ENCODE measurements at places on chromosomes 5 and 9.

DNA sequence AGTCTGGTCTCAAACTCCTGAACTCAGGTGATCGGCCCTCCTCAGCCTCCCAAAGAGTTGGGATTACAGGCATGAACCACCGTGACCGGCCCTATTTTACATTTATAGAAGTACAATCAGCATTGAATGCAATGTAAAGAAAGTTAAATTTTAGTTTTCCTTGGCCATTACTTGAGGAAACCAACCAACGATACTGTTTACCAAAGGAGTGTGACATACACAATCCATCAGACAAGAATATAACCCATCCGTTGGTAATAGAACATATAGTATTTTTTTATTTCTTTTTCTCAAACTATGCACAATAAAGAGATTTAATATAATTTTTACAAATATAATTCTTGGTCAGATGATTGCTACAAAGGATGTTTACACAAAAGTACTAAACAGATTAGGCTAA lies 63.1 kb upstream of the MOCS2 start:
- DNase-seq, result no peak

DNA sequence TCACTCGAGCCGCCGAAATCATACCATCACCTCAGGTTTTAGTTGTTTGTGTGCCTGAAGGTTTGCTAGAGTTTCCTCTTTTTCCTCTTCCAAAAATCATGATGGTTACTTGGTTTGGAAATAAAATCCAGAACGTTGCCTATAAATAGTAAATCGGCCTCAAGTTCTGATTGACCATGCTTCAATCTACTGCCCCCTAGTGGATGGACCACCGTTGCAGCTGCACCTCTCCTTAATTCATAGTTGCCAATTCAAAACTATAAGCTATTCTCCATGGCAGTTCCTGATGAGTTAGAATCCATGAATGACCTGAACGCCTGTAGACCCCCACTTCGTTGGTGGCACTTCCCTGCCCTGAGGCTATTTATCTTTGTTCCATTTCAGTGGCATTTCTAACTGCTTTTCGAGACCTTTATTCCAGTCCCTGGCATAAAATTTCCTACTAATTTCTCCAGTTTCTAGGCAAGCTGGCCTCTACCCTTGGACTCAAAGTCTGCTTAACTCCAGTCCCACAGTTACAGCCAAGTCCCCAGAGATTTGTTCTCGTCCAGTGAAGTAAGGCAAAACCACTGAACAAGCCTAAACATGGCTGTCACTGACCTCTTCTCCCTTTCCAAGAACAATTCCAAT lies 422.6 kb downstream of the EFNA5 start:
- peak; percentile 57 for DNase-seq

DNA sequence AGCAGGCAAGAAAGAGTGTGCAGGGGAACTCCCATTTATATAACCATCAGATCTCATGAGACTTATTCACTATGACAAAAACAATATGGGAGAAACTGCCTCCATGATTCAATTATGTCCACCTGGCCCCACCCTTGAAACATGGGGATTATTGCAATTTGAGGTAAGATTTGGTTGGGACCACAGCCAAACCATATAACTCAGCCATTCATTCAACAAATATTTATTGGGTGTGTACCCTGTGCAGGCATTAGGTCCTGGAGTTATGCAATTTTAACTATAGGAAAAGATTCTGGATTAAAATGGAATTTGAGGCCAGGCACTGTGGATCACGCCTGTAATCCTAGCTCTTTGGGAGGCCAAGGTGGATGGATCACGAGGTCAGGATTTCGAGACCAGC lies 124.2 kb upstream of the GAS1 start:
- no peak for DNase-seq

DNA sequence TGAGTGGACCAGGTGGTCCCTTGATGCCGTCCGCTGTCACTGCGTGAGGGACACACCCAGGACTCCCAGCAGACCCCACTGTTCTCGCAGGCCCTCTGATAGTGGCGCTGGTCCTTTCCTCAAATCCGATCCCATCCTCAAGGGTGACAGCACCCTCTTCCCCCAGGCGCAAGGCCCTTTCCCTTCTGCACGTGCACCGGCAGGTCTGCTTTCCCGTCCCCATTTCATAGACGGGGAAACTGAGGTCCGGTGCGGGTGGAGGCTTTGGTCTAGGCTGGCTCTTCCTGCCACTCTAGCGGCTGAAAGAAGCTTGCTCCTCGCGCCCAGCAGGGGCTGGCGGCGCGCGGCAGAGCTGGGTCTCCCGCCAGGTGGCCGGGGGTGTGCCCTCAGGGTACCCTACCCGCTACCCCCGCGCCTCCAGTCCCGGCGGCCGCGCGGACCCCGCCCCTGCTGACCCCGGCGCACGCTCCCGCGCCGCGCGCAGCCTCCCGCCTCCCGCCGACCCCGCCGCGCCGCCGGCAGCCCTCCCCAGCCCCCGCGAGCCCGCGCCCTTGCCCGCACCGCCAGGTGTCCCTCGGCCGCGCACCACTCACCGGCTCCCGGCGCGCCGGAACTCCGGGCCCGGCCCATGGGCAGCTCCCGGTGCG lies 453 bp downstream of the RASGEF1C start:
- no peak for DNase-seq

GRCh38 chr5:67211926-67212325 lies 15.3 kb upstream of the CD180 start:
- DNase-seq, result no peak

DNA sequence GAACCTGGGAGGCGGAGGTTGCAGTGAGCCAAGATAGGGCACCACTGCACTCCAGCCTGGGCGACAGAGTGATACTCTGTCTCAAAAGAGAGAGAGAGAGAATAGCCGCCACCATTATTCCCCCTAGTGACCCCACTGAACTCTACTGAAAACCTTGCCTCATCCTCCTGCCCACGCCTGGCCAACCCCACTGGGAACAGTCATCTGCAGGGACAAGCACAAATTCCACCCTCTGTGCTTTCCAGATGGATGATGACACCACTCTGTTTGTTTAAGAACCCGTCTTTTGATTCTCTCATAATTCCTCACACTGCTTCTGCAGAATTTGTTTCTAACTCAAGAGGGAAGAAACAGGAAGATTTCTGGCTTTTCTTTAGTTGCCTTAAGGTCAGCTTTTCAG lies 12.2 kb downstream of the BHMT2 start:
- DNase-seq, result no peak

- DNase-seq, result peak; percentile 95
Measured at GRCh38 chr9:133121198-133121914, at the start of gene RALGDS. Gene RALGDS (minus strand): TSS chr9:133121240. CDS start chr9:133121154, 86 bp downstream.

- DNase-seq, result no peak
Measured at GRCh38 chr5:151233616-151234085, 9.8 kb upstream of the CCDC69 start.

DNA sequence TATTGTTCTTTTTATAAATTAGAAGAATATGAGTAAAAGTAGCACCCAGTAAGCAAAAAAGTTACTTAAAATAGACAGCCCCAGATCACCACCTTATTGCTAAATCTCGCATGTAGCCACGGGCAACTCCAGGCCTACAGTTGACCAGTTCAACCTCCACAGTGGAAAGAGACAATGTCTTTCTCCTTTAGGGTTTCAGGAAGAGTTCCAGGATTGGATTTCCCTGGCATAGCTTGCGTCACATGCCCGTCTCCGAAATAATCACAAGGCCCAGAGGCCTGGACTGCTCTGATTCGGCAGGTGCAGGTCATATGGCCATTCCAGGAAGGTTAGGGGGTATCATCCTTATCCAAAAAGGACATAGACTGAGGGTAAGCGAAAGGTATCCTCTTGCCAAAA lies 9.9 kb upstream of the PFDN1 start:
- DNase-seq, result no peak

- DNase-seq, result no peak
Measured at GRCh38 chr5:24918676-24919075, 273.9 kb upstream of the CDH10 start.

DNA sequence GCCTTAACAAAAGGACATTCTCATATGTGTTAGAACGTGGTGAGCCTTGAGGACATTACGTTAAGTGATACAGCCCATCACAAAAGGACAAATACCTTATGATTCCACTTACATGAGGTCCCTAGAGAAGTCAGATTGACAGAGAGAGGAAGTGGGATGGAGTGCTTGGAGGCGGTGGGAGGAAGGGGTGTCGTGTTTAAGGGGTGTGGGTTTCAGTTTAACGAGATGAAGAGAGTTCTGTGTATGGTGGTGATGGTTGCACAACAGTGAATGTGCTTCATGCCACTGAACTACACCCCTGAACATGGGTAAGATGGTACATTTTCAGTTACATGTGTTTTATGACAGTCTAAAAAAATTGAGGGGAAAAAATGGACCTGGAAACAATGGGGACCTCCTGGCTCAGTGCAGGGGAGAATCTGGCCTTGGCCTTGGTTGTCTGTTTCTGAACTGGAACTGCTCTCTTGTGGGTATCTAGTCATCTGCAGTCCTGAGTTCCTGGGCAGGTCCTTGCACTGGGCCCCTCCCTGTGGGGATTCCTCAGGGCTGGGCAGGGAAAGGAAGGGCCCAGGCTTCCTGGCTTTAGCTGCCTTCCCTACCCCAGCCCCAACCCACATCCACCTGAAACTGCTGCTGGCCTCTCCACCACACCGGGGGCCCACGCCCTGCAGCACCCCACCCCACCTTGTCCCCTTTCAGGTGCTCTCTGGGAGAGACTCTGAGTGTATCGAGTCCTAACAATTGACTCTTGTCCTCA lies 17.8 kb downstream of the LRRC8A start:
- DNase-seq, result no peak

DNA sequence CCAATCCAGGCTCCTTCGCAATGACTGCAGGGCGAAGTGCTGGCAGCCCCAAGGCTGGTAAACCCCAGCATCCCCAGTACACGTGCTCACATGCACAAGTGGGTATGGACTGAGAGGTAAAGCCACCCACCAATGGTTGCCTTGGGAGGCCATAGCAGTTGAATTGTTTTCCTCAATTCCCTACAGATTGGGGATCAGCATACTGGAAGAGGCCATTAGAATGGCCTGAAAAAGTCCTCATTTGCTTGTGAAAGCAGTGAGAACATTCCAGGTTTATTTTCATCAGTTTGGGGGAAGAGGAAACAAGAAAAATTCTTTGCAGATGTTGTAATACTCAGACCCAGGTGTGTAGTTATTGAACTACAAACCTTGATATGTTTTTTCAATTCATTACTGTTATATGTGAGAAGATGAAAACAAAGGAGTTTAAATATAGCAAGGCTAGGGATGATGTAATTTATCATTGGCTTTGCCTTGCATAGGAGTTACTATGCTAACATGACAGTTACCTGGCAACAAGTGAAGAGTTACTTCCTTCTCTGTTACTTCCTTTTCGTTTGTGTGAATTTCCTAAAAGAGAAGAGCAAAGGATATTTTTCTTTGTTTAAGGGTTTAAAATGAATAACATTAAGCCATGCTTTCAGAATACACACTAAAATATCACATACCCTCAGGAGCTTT lies 36.4 kb downstream of the MTMR12 start:
- no peak for DNase-seq

GRCh38 chr5:23234197-23234596 lies 273.2 kb upstream of the PRDM9 start:
- DNase-seq, result no peak

- no peak for DNase-seq
Measured at GRCh38 chr9:86486891-86487837, 133.0 kb upstream of the TUT7 start.

DNA sequence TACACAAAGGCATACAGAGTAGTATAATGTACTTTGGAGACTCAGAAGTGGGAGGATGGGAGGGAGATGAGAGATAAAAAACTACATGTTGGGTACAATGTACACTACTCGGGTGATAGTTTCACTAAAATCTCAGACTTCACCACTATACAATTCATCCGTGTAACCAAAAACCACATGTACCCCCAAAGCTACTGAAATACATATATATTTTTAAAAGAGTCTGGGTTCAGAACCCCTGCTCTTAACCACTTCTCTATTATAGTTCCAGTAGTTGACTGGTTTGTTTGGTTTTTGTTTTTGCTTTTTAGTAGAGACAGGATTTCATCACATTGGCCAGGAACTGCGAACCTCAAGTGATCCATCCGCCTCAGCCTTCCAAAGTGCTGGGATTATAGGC lies 22.6 kb downstream of the SGTB start:
- no peak for DNase-seq

GRCh38 chr5:127699416-127699815 lies 3.8 kb upstream of the CCDC192 start:
- no peak for DNase-seq

DNA sequence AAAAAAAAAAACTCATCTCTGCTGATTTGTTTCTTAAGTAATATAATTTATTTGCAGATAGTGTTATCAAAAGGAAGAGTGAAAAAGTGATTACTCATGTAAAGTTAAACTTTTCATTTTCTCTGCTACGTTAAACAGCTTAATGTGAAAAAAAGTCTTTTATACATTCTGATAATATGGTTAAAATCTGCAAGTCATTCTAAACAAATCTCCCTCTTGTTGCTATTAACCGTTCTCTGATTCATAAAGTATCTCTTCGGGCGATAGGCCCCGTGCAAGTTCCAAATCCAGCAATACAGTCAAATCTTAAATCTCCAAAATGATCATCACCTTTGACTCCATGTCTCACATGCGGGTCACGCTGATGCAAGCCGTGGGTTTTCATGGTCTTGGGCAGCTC lies 732.0 kb downstream of the TAF11L14 start:
- DNase-seq, result no peak

DNA sequence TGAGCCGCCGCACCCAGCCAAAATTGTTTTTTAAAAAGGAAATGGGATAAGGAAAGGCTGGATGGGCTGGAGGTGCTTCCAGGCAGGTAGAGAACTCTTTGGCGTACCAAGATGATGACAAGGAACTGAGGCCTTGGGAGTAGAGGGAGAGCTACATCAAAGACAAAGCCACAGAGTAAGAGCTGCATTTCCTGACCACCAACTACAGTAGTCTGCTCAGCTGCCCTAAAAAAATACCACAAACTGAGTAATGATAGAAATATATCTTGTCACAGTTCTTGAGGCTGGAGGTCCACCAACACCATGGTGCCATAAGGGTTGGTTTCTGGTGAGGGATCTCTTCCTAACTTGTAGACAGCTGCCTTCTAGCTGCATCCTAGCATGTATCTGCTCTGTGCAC lies 8.2 kb downstream of the OR1K1 start:
- DNase-seq, result no peak

DNA sequence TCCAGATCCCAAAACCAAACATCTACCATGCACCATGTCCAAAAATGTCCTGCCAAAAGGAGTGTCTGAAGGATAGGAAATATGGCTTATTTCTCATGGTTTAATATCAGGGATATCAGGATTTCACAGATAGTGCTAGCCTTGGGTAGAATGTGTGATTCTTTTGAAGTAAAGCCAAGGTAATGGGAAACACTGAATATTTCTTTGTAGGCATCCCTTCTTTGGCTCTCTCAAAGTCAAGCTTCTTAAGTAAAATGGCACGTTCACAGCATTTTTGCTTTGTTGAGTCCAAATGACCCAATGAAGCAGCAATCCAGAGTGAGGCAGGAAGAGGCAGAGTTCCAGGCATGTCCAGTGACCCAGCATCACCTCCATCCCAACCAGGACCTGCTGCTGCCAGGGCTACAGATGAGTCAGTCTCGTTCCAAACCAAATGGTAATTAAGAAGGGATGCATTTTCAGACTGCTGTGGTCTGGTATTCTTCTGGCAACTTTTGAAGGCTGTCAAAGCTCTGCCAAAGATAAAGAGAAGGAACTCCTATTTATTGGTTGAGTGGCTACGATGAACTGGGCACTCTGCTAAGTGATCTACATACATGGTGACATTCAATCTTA lies 678.8 kb upstream of the KLF4 start:
- no peak for DNase-seq
